Foreskin keratinocyte (primary cell): ENCODE measurements at places on chromosomes 1 and 21.
A peak's percentile ranks its signal among the peaks of the same experiment; 100 is the strongest.

GRCh38 chr1:151988405-151988923 is 5.2 kb downstream of the S100A10 start:
- peak; percentile 98 for DNase-seq

GRCh38 chr1:180266275-180267210 is 36.5 kb downstream of the LHX4 start:
- no peak for DNase-seq

DNA sequence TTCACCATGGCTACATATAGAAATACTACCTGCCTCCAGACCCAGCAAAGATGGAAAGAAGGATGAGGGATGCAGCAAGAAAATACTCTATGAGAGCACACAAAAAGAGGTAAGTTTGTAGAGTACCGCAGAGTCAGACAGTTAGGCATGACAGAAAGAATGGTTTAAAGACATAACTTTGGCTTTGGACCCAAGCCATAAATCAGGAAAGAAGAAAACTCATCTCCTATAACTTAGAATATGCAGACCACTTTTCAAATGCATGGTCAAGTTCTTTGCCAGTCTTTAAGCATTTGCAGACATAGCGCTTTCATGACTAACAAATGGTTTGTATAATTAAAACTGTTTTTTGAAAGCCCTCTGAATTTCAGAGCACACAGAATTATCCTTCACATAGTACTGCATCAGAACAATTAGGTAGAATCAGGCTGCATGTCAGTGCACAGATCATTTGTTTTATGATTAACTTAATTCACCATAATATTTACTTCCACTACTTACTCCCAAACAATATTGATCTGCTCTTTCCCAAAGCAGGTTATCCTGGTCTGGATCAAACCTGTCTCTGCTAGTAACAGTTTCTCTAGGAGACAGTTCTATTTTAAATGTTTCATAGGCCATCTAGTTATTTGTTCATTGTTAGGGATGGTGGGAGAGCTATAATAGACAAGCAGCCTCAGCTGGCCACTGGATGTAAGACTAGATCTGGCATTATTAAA is 280.7 kb upstream of the NR5A2 start:
- DNase-seq: no peak

GRCh38 chr1:8870616-8871538 is 7.6 kb downstream of the ENO1 start:
- DNase-seq: no peak

DNA sequence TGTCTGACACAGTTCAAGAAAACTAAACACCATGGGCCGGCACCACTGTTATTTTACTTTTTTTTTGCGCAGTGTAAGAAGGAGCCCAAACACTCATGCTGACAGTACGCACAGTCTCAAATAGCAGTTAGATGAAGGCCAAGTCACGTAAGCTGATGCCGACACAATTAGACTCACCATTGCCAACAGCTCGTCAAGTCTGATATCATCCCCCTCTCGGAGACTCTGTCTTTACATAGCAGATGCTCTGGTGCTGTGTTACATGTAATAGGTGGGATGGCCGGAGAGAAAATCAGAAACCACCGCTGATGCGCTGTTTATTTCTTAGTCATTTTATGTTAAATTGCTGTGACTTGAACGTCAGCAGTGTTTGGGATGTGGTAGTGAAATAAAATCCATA is 49.3 kb downstream of the TGFB2 start:
- DNase-seq: no peak

DNA sequence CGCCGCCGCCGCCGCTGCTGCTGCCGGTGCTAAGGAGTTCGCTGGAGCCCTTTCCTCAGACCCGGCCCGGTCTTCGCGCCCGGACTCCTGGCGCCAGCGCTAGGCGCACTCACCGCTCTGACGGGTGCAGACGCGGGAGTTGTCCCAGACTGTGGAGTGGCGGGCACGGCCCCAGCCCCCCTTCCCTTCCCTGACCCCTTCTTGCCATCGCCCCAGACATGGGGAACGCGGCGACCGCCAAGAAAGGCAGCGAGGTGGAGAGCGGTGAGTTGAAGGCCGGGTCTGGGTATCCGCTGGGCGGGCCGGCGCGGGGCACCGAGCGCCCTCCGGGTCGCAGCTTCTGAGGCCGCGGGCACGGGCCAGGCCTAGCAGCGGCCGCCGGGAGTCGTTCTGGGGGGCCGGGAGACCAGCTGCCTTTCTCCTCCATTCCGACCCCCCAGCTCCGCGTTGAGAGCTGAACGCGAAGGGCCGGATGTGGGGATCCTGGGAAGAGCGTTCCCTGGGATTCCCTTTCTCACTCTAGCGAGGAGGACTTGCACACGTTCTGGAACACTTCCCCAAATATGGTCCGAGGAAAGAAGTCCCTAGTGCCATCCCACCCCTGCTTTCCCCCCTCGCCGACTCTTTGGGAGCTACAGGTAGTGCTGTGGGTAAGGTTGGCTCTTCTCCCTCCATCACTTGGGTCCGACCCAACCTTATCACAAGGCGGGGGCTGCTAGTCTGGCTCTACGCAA is 65.8 kb upstream of the PRKACB start:
- DNase-seq: no peak

GRCh38 chr1:116185161-116185701 is 74.0 kb downstream of the MAB21L3 start:
- no peak for DNase-seq
